ENCODE measurements at places on chromosomes 5 and 9.

DNA sequence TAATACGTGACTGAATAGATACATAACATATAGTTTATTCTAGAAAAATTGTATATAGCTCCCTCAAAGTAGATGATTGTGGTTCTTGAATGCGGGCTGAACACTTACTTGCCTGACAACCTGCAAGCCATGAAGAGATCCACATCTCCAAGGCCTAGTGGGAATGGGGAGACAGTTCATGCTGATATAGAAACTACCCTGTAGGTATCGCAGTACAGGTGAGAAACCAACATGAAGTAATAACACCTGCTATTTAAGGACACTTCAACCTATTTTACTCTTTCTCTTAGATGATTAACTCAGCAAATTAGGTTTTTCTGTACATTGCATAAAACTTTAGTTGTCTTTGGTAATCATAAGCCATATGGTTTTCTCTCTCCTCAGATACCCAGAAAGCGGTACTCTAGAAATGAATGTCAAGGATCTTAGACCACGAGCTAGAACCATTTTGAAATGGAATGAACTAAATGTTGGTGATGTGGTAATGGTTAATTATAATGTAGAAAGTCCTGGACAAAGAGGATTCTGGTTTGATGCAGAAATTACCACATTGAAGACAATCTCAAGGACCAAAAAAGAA, 47.3 kb downstream of the UHRF2 start:
- DNase-seq = no peak

DNA sequence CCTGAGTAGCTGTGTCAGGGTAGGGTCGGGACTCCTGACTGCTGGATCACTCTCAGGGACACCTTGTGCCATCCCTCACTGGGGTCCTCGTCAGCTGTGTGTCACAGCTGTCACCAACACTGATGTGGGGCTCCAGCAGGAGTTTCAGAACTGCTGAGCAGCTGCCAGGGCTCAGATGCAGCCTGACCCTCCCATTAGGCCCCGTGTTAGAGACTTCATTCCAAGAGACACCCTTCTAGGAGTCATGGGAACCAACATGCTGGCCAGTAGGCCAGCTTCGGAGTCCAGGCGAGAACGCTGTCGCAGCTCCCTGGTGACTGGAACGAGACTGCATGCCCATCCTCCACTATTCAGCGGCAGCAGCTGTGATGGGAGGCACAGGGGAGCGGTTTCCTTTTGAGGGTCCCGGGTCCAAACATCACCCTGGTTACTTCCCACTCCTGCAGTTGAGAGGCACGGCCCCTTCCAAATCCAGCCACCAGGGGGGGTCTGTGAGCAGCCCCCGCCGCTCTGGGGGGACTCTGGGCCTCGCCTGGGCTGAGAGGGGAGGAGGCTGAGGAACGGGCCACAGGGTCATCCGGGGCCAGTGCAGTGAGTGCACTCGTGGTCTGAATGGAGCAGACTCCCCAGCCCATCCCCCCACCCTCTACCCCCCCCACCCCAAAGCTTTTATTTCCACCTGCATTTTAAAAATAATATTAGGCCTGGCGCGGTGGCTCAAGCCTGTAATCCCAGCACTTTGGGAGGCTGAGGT, 12.6 kb upstream of the TCF7 start:
- peak; percentile 69 for DNase-seq

DNA sequence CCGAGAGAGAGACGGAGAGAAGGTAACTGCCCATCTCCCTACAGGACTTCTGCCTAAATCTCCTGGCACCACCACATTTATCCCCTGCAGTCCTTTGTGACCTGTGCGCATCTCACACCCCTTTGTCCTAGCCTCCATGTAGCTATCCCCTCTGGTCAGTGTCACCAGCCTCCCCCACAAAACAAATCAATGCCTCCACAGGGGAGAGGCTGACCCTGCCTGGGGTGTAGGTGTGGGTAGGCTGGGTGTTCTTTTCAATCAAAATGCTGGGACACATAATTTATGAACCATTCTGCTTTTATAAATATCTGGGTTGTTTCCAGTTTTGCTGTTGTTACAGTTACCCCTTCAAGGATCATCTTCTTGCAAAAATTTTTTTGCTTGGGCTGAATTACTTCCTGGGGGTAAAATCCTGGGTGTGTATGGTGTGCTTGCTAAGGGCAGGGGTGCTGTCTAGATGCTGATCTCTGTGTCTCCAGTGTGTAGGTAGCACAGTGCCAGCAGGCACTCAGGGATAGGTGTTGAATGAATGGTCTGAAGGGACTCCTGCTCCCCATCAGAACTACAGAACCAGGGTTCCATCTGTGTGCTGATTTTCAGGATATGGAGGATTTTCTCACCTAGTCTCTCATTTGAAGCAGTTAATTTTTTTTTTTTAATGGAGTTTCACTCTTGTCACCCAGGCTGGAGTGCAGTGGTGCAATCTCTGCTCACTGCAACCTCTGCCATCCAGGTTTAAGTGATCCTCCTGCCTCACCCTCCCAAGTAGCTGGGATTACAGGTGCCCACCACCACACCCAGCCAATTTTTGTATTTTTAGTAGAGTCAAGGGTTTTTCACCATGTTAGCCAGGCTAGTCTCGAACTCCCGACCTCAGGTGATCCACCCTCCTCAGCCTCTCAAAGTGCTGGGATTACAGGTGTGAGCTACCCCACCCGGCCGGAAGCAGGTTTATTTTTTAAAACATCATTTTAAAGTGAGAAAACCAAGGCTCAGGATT, at the start of gene GARIN3:
TSS of gene GARIN3 (minus strand) at position 51 of the 1,000 bp plus-strand sequence. CDS start 96 bp downstream, outside the sequence.
- no peak for DNase-seq

DNA sequence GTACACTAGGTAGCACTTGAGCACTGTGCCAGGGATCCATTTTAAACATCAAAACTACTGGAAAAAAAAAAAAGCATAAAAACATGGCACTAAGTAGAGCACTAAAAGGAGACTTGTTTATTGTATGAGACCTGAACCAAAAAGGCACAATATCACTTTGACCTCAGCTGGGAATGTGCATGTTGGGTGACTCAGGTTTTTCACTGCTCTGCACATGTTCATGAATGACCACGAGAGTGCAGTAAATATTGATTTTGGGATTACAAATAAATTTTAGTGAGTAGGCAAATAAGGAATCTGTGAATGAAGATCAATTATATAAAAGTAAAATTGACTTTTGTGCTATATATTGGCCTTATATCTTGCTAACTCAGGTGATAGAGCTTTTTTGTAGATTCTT, 11.8 kb downstream of the RMI1 start:
- no peak for DNase-seq

- no peak for DNase-seq
Measured at GRCh38 chr5:151735646-151736045, 22.8 kb downstream of the ATOX1 start.

GRCh38 chr9:92747459-92748232, 17.0 kb downstream of the BICD2 start:
- no peak for DNase-seq

GRCh38 chr5:154311362-154311761, 120.8 kb downstream of the GALNT10 start:
- peak; percentile 57 for DNase-seq

- no peak for DNase-seq
Measured at GRCh38 chr5:35741126-35741716, 115.5 kb upstream of the IL7R start.

DNA sequence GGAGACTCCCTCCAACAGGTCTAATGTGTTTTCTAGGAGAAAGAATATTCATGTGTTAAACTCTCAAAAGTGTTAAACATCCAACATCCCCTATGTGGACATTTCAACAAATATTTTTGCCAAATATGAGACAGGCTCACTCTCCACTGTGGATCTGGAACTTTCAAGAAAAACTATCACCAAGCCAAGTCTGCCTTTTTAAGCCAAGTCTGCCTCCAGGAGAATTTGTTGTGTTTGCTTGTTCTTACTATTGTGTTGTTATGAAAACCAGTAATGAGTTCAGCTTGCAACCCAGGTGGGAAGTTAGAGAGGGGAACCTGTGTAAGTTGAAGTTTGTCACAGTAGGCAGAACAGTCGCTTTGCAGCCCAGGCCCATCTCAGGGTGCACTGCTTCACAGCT, 228.1 kb downstream of the NFIB start:
- no peak for DNase-seq

- DNase-seq = no peak
Measured at GRCh38 chr9:89187950-89188349, 9.3 kb upstream of the SHC3 start.

- no peak for DNase-seq
Measured at GRCh38 chr9:37053684-37054362, 19.8 kb upstream of the PAX5 start.

All from lower lobe of right lung (tissue), 2 donors.